Natural killer cell (primary cell): ENCODE measurements at places on chromosomes 4 and X.

GRCh38 chr4:10762561-10762960, 78.0 kb upstream of the CLNK start:
- DNase-seq: no peak

DNA sequence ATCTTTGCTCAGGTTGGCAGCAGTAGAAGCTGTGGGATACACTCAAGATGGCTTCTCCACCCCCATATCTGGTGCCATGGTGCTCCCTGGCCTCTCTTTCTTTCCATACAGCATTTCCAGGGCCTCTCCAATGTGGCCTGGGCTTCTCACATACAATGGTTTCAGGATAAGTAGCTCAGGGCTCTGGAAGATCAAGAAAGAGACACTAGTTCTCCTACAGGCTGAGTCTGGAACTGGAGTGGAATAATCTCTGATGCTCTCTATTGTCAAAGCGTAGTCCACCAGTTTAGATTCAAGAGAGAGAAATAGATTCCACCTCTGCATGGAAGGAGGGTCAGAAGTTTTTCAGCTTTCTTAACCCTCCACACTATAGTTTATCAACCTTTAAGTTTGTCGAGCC, 138.2 kb upstream of the AADAT start:
- DNase-seq: no peak

GRCh38 chr4:184851200-184851541, 25.4 kb upstream of the ACSL1 start:
- DNase-seq: no peak

GRCh38 chr4:94562285-94562684, 110.5 kb downstream of the PDLIM5 start:
- no peak for DNase-seq
